Activated CD4-positive, alpha-beta T cell treated with anti-CD3 and anti-CD28 coated beads, Interleukin-2, Interleukin-6, amounts not matched to agents 100 ng/mL and 50 ng/mL, durations not matched to agents 16 hours and 8 hours (primary cell): ENCODE measurements at places on chromosomes 13 and 19.

DNA sequence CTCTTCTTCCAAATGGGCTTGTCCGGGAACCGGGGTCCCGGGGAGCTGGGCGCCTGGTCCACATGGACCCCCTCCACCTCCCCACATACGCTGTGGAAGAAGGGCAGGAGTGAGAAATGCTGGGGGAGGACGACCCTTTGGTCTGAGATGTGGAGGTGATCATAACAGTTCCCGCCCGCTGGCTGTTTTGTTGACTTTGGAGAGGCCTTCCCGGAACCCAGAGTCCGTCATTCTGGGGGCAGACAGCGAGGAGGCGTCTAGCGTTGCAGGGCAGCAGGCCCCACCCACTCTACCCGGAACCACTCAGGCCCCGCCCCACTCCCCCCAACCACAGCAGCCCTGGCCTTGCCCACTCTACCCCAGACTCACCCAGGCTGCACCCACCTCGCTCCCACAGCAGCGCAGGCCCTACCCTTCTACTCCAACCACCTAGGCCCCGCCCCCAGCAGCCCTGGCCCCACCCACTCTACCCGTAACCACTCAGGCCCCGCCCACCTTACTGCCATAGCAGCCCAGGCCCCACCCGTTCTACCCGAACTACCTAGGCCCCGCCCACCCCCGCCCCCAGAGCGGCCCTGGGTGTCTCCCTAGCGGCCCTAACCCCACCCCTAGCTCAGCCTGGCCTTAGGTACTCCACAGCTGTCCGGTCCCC, 7.1 kb downstream of the GPR108 start:
- DNase-seq = peak; percentile 61

GRCh38 chr19:5590151-5590864, 22.6 kb upstream of the TINCR start:
- DNase-seq = no peak

DNA sequence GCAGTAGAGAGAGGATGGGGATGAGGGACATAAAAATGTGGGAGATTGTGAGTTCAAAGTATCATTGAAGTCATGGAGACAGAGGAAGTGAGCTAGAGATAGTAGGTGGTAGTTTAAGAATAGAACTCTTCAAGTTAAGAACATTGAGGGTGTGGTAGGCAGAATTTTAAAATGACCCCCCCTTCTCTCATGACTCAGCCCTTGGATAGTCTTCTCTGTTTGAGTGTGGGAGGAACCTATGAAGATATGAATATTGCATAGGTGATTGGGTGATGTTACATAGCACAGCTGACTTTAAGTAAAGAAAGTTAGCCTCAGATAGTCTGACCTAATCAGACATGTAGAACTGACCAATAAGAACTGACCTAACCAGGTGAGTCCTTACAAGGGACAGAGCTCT, 418.6 kb downstream of the FOXO1 start:
- DNase-seq = no peak

DNA sequence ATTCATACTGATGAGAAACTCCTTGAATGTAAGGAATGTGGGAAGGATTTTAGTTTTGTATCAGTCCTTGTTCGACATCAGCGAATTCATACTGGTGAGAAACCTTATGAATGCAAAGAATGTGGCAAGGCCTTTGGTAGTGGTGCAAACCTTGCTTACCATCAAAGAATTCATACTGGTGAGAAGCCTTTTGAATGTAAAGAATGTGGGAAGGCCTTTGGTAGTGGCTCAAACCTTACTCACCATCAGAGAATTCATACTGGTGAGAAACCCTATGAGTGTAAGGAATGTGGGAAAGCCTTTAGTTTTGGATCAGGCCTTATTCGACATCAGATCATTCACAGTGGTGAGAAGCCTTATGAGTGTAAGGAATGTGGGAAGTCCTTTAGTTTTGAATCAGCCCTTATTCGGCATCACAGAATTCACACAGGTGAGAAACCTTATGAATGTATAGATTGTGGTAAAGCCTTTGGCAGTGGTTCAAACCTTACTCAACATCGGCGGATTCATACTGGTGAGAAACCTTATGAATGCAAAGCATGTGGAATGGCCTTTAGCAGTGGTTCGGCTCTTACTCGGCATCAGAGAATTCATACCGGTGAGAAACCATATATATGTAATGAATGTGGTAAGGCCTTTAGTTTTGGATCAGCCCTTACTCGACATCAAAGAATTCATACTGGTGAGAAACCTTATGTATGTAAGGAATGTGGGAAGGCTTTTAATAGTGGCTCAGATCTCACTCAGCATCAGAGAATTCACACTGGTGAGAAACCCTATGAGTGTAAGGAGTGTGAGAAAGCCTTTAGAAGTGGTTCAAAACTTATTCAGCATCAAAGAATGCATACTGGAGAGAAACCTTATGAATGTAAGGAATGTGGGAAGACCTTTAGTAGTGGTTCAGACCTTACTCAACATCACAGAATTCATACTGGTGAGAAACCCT, 26.6 kb downstream of the ZNF345 start:
- no peak for DNase-seq

GRCh38 chr19:8642561-8642960, 12.1 kb downstream of the NFILZ start:
- DNase-seq = no peak

GRCh38 chr19:42420055-42420544, 7.1 kb downstream of the LIPE start:
- peak; percentile 85 for DNase-seq

DNA sequence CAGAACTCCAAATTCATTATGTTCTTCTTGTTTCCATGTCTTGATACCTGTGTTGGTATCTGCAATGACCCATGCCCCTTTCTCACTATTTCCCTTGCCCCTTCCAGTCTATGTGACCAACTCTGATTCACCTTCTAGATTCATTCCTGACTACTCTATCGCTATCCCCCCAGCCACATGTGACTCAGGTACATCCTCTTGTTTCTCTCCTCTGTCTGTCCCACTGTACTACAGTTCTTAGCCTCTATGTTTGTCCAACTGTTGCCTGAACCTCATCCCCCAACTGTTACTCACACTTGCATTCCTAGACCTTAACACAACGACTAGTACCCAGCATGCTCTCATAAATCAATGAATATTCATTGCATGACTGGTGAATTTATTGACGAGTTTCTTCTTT, 10.0 kb upstream of the FLT3 start:
- DNase-seq = no peak

DNA sequence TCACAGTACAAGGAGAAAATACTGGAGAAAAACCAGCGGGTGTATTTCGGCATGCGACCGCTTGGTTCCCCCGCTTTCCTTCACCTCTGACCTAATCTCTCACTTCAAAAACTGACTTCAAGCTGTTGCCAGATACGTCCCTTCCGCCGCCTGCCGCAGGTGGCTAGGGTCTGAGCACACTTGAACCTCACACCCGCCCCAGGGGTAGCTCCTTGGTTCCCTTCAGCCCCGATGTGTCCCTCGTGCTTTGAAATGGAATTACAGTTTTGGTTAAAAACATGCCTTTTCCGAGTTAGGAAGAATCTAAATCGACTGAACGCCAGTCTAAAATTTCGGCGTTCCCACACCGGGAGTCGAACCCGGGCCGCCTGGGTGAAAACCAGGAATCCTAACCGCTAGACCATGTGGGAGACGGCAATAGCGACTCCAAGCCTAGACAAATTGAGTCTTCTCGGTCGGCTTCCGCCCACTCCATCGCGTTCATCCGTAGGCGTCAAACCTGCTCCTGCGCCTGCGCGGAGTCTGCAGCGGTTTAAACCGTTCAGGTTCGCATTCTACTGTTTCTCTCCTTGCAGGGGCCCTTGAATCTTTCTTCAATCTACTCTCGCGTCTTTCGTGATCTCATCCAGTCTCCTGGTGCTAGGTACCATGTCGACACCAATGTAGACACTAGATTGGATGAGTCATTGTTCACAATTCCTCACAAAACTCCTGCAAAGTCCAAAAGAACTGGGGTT, 71.5 kb downstream of the NUFIP1 start:
- DNase-seq = peak; percentile 97
